ENCODE measurements at places on chromosomes 3 and 15.
A peak's percentile ranks its signal among the peaks of the same experiment; 100 is the strongest.

- no peak for DNase-seq
Observed at GRCh38 chr15:98213346-98213979, 253.0 kb downstream of the ARRDC4 start.

DNA sequence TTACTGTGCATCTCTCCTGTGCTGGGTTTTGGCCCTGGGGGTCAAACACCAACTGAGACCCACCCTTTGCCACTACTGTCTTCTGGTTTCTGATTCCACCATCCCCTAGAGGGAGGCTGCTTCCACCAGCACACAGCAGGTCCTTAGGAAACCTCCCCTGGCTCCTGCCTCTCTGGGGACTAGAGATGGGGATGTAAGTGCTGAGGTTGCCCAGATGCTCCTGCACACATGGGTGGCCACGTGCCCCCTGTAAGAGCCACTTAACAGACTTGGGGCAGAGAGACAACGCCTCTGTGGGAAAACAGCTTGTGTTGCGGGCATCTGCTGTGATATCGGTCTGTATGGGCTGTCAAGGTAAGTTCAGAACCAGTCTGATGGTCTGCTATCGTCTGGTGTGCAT lies 83.4 kb downstream of the ATP2B2 start:
- no peak for DNase-seq

GRCh38 chr3:171125010-171125409 lies 98.5 kb upstream of the SLC2A2 start:
- no peak for DNase-seq

DNA sequence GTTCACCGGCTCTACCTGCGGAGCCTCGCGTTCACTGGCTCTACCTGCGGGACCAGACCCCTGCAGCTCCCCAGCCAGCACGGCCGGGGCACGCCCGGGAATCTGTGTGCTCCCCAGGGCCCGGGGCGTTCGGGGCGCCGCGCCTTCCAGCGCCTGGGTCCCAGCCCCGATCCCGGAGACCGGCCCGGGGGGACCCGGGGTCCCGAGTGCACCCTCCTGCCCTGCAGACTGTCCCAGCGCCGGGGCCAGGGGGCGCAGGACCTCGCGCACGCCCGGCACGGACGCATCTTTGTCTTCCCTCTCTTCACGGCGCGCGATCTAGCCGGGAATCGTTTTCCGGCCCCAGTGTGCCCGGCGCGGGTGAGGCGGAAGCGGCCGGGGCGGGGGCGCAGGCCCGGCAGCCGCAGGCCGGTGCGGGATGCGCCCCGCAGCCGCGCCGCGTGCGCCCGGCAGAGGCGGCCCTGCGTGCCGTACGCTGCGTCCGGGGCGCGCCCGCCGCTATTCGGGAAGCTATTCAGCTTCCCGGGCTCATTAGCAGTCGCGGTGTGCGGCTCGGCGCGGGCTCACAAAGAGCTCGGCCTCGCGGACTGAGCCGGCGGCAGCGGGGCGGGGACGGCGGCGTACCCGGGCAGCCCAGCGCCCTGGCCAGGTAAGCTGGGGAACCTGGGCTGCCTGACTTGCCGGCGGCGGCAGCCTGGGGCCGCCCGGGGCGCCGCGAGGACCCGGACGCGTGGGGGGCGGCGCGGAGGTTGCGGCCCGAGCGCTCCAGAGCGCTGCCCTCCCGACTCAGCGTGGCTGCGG lies at the start of gene APBA2:
TSS of gene APBA2 (plus strand) at position 345 of the 801 bp plus-strand sequence. CDS start 167,911 bp downstream, outside the sequence.
- peak; percentile 49 for DNase-seq

DNA sequence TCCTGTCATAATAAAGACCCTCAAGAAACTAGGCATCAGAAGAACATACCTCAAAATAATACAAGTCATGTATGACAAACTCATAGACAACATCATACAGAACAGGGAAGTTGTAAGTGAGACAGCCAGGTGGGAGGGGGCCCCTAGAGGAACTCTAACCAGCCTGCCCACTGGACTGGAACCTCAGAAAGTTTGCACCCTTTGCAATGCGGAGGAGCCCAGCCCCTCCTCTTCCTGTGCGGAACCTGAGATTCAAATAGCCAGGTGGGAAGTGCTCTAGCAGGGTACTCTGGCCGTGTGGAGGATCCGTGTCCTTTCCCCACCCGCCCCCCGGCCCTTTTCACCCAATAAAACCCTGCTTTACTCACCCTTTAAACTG lies 387.0 kb upstream of the CBLB start:
- DNase-seq: no peak

DNA sequence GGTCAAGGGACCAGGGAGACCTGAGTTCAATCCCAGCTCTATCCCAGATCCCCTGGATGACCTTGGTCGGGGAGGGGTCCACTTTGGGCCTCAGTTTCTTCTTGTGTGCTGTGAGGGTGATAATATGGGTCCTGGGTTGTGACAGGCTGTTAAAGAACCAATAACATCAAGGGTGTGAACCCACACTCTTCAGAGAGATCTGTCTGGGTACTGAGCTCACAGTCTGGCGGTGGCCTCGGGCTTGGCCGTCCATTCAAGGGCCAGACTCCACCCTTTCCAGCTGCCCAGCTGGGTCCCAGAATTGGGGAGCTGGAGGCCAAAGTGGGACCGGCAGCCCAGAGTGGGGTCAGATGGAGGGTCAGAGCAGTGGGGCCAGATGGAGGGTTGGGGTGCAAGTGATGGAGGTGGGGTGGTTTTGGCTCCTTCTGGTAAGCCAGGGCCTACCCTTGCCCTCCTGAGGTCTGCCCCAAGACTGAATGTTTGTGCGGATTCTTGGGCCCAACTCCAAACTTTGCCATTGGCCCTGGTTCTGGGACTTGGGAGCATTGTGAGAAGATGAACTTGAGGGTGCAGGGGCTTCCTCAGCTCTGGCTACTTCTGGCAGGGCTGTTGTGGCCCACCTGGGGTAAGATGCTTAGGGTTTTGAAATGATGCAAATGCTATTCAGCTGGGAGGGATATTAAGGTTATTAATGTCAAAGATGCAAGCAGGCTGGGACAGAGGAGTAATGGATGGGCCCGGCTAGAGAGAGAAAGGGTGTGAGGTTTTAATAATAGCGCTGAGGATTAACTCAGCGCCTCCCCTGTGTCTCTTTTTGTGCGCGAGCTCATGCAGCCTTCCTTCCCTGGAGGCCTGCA lies 1.5 kb downstream of the CORO2B start:
- DNase-seq: no peak

GRCh38 chr15:73226093-73226814 lies 142.5 kb downstream of the HCN4 start:
- DNase-seq: no peak

All from neural crest cell (in vitro differentiated cells).